ENCODE measurements at places on chromosomes 4 and X.

DNA sequence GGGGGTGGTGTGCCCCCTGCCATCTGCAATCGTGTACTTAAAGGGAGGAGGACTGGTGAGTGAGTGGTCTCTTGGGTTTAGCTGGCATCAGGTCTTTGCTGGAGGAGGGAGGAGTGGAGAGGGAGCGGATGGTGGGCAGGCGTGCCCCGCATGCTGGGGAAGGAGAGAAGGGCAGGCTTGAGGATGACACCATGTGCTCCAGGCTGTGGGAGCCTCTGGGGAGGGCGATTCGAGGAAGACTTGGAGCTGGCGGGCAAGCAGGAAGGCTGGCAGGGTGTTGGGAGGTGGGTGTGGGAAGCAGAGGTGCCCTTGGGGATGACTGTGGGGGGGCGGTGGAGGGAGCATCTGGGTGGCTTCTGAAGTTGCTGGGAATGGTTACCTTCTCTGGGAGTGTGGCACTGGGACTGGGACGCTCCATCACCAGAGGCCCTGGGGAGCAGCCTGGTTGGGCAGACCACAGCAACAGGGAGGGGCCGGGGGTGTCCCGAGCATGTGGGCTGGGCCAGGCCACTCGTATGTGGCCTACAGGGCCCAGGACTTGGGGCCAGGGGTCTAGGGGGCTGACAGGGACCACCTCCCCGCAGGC lies 30.8 kb upstream of the AFAP1 start:
- peak overlapping the region; percentile 45 for H3K4me3 ChIP-seq
- H3K27ac ChIP-seq = peak overlapping the region; percentile 64
- H3K36me3 ChIP-seq = no peaks in the 10 kb centered on the region
- H3K27me3 ChIP-seq = no peaks in the 10 kb centered on the region

- DNase-seq = no peak
- H3K36me3 ChIP-seq = peaks cover 57% of the 10 kb centered on the region
- H3K27ac ChIP-seq = no peak overlapping the region
- H3K4me1 ChIP-seq = no peaks in the 10 kb centered on the region
- H3K27me3 ChIP-seq = no peaks in the 10 kb centered on the region
- no peak overlapping the region for H3K4me3 ChIP-seq
These were observed 127.8 kb downstream of the TET2 start for GRCh38 chr4:105274504-105274903.

DNA sequence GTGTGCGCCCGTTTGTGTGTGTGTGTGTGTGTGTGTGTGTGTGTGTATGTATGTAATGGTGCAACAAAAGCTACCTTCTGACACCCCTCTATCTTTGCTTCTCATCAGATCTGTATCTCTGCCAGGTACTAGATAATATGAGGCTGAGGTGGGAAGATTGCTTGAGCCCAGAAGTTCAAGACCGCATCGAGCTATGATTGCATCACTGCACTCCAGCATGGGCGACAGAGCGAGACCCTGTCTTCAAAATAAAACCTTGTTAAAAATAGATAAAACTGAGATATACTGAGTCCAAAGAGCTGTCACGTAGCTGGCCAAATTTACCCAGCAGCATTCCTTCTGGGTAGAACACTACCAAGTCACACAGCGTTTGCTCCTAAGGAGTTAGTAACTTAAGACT lies 18.4 kb downstream of the NLGN4X start:
- H3K36me3 ChIP-seq = no peaks in the 10 kb centered on the region
- DNase-seq = no peak
- H3K27ac ChIP-seq = no peak overlapping the region
- H3K4me1 ChIP-seq = no peaks in the 10 kb centered on the region
- no peak overlapping the region for H3K4me3 ChIP-seq

GRCh38 chrX:19964017-19964710 lies 26.7 kb downstream of the BCLAF3 start:
- H3K4me1 ChIP-seq = peaks cover 4% of the 10 kb centered on the region
- H3K4me3 ChIP-seq = no peak overlapping the region
- H3K36me3 ChIP-seq = peaks cover 19% of the 10 kb centered on the region
- no peak overlapping the region for H3K27ac ChIP-seq

GRCh38 chr4:54516556-54517215 lies 141.1 kb upstream of the KIT start:
- H3K27ac ChIP-seq = no peak overlapping the region
- no peaks in the 10 kb centered on the region for H3K27me3 ChIP-seq
- DNase-seq = no peak
- H3K4me1 ChIP-seq = no peaks in the 10 kb centered on the region
- no peak overlapping the region for H3K4me3 ChIP-seq
- no peaks in the 10 kb centered on the region for H3K36me3 ChIP-seq

- H3K4me3 ChIP-seq = peak overlapping the region; percentile 35
- H3K27ac ChIP-seq = peak overlapping the region; percentile 38
- H3K4me1 ChIP-seq = peaks cover 18% of the 10 kb centered on the region
- DNase-seq = peak; percentile 81
- no peaks in the 10 kb centered on the region for H3K27me3 ChIP-seq
These were observed 156.2 kb upstream of the PPP1R2C start for GRCh38 chrX:42934020-42934726.

DNA sequence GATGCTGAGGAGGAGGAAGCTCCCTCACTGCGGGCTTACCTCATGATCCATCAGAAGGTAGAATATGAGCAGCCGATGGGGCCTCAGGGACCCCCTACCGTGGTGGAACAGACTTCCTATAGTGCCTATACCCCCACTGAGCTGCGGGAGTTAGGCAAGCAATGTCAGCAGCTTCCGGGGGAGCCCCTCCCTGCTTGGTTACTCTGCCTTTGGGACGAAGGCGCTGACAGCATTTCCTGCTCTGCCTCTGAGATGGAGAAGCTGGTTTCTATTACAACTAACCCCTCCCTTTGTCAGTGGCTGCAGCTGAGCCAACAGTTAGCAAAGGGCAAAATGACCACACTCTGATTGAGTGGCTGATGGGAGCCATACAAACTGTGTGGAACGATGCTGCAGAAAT lies 430.7 kb downstream of the IDS start:
- H3K4me1 ChIP-seq = no peaks in the 10 kb centered on the region
- H3K27me3 ChIP-seq = no peaks in the 10 kb centered on the region
- H3K36me3 ChIP-seq = no peaks in the 10 kb centered on the region
- peak; percentile 21 for DNase-seq
- no peak overlapping the region for H3K27ac ChIP-seq

GRCh38 chr4:145099653-145100052 lies 1.5 kb downstream of the ABCE1 start:
- H3K27ac ChIP-seq = no peak overlapping the region
- H3K4me1 ChIP-seq = peaks cover 54% of the 10 kb centered on the region
- peak overlapping the region; percentile 91 for H3K4me3 ChIP-seq
- no peaks in the 10 kb centered on the region for H3K27me3 ChIP-seq

DNA sequence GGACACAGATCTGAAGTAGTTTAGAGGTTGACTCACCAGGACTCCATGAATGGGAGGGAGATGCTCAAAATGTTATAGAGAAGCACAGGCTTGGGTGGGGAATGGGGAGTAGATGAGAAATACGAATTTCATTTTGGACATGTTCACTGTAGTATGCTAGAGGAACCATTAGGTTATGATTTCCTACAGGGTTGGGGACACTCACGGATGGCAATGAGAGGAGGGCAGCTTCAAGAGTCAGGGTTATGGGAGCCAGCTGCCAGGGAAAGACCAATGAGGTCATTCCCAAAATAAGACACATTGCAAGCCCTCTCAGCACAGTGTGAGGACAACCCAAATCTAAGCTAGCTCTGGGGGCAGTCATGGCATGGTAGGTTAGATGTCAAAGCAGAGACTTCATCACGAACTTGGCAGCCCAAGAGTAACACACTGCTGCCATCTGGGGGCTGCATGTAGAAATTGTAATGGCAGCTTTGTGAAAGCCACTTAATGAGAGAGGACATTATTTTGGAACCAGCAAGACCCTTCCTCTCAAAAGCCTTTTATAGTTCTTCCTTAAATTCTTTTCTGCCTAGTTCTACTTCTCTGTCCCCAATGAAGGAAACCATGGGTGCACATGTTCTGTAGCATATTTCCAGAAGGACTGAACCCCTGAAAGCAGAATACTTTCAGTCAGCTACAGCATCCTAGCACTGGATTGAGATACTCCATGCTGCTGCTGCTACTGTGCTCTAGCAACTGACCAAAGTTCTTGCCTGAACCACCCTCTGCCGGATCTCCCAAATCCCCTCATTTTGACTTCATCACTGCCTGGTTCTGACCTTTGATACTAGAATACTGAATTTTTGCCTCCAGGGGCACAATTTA lies 16.2 kb upstream of the ZCCHC12 start:
- no peaks in the 10 kb centered on the region for H3K27me3 ChIP-seq
- DNase-seq = peak; percentile 29
- H3K27ac ChIP-seq = no peak overlapping the region
- H3K36me3 ChIP-seq = no peaks in the 10 kb centered on the region
